ENCODE measurements at places on chromosomes 2 and 18.

DNA sequence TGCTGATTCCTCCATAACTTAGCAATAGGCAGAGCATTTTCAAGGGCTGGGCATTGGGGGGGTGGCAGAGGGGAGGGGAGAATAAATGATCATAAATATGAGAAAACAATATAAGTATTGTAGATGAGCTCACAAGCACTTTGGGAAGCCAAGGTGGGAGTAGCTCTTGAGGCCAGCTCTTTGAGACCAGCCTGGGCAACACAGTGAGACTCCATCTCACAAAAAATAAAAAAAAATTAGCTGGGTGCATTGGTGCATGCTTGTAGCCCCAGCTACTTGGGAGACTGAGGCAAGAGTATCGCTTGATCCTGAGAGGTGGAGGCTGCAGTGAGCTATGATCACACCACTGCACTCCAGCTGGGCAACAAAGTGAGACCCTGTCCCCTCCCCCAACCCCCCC lies 75.9 kb downstream of the MYCN start:
- no peak for DNase-seq

DNA sequence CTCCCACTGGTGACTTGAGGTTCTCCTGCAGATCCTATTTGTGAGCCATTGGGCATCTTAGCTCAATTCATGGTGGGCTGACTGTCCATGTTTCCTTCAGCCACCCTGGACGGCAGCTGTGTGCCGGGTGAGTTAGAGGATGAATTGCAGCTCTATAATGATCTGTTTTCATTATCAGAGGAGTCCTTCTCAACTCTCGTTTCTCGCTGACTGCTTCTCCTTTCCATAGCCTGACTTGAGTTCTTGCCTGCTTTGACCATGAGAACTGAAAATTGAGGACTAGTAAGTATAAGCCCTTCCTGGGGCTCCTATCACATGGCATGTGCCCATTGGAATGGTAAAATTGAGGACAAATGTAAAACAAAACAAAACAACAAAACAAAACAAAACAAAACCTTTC lies 121.8 kb downstream of the CDC42EP3 start:
- DNase-seq, result no peak

GRCh38 chr2:215314896-215315295 lies 3.0 kb downstream of the ATIC start:
- DNase-seq, result no peak

- DNase-seq, result no peak
Observed at GRCh38 chr2:37985333-37985732, 60.2 kb downstream of the RMDN2 start.

DNA sequence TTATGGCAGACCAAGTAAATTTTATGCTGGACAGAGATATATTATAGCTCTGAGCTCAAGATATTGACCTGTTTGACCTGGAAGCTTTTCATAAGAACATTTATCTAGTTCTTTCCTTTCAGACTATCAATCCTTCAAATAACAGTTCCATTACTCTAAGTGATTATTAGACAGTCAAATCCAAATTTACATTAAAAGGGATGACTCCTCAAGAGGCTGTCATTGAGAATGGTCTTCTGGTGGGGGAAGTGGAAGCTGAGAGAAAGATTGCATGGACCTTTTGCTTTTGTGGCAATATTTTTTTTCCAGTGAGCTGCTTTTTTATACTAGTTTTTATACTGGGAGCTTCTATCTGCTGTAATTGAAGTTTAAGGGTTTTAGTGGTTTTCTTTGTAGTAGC lies 14.9 kb upstream of the SERPINB12 start:
- no peak for DNase-seq

GRCh38 chr18:41449612-41450011 lies 505.4 kb upstream of the PIK3C3 start:
- DNase-seq, result no peak

- DNase-seq, result no peak
Observed at GRCh38 chr2:112321375-112322320, 46.3 kb downstream of the ZC3H6 start.

DNA sequence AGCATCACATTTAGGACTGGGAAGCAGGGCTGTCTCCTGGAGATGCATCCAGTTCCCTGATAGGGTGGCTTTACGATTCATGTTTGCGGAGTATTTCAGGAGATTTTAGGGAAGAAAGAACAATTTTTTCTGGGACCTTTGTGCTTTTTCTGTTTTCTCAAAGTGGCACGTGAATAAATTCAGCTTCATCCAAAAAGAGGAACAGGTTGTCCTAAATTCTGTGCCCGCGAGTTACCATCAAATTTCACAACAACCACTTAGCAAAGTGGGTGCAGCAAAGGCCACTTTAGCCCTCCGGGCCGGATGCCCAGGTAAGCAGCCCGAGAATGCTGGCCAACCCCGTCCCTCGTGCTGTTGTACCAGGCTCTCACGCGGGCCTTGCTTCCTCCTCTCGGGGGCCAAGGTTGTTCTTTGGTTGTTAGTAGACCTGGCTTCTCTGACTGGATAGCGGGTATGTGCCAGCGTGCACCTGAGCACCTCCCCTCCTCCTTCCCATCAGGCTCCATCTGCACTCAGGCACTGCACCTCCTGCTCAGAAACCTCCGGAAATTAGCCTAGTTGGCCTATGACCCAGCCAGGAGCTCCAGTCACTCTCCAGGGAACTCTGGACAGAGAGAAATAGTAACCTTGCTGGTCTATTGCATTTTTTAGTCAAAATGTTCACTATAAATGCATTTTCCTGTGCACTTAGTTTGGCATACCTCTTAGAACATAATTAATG lies 83.0 kb downstream of the CMPK2 start:
- DNase-seq, result no peak

DNA sequence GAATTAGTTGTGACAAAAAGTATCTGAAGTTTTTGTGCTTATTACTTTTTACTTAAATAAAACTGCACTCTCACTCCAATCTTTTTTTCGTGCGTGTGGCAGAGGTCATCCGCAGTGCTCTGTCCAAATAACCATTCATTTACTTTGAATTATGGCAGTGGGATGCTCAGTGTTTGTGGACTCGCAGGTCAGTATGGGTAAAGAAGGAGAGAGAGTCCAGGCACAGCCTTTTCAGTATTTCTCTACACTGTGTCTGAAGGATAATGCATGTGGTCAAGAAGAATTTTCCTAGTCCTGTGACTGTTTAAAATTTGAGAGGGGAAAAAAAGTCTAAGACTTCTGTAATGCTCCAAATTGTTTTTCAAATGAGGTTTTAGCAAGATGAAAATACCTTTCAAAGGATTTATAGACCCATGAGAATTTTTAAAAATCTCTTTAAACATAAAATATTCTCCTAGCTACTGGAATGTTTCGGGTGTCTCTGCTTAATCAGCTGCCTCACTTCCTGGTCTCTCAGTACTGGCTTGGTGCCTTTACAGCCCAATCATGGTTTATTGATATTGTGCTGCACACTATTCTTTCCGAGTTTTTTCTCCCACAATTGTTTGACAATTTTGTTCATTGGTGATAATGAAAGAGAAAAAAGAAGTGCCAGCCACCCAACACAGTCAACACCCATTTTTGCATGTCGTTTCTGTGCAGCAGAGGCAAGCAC lies 453.2 kb downstream of the PTPRM start:
- DNase-seq, result no peak

DNA sequence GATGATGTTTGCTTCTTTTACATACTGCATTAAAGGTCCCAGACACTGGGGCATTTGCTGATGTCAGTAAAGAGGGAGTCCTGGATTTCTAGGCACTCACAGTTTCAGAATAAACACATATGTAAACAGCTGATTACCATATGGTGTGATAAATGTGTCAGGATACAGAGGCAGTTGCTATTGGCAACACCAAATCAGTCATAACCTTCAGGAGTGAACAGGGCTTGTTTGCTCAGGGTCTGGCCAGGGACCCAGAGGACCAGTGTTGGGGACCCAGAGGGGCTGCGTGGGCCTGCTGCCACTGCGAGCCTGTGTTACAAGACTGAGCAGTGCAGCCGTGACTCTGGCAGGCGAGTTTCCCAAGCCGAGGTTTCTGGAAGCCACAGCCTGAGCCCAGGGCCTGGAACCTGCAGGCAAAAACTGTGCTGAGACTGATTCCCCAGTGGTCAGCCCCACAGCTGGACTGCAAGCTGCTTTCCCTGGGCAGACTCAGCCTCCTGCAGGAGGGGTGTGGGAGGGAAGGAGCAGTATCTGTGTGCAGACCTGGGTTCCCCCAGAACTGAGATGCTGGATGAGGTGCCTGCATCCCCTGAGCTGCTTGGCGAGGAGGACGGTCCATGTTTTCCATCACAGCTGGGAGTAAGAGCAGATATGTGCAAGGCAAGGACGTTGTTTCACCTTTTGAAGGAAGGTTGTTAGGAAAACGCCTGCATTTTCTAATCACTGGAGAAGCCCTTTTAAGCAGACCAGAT lies 23.6 kb downstream of the ASAP2 start:
- no peak for DNase-seq

DNA sequence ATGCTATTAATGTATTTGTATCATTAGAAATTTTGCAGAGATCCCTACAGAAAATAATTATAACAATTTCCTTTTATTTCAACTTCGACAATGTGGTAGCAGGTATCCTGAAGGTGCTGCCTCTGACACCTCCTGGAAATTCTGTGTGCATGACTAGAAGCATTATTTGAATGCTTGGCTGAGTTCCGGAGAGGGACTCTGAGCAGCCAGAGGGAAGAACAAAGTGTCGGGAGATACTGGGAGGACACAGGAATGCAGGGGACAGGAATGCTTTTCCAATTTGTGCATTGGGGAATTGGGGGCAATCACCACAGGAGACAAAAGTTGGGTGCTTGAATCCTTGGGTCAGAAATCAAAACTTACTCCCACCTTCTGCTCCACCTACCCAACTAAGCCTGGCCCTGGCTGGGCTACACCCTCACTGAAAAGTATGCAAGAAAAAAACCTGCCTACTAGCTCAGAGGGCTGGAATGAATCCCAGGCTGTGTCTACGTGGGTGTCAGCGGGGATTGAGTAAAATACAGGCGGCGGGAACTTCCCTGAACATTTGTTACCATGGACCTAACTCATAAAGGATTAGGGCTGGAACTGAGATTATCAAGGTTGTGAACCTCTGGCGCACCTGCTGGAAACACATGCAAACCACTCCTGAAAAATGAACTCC lies 299.3 kb downstream of the SOX11 start:
- DNase-seq, result no peak

DNA sequence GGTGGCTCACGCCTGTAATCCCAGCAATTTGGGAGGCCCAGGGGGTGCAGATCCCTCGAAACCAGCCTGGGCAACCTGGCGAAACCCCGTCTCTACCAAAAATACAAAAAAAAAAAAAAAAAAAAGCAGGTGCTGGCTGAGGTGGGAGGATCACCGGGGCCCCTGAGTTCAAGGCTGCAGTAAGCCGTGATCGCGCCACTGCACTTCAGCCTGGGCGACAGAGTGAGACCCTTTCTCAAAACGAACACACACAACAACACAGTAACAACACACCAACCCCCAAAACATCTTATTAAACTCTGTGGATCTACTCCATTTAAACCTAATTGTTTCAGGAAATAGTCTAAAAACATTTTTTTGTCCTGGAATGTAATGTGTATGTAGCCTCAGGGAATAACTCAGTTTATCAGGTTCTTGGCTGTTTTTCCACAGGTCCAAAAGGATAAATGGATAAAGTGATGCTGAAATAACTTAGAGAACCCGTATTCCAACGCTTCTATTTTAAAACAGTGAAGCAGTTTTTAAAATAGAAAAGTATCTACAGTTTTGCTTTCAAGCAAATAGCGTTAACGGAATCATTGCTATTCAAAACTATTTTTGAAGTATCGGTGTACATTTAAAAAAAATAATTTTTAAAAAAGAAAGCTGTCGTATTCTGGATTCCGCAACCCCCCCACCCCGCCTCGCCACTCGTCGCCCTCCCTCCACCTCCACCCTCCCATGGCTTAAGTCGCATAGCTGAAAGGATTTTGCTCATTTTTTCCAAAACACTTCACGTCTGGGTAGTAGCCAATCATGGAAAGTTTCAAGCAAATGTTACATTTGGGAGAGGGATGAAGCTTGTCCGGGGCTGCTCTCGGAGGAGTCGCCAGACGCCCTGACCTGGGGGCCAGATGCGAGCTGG lies 895 bp upstream of the GLS start:
- DNase-seq, result no peak

GRCh38 chr2:211237586-211238275 lies 681.3 kb downstream of the CPS1 start:
- no peak for DNase-seq

DNA sequence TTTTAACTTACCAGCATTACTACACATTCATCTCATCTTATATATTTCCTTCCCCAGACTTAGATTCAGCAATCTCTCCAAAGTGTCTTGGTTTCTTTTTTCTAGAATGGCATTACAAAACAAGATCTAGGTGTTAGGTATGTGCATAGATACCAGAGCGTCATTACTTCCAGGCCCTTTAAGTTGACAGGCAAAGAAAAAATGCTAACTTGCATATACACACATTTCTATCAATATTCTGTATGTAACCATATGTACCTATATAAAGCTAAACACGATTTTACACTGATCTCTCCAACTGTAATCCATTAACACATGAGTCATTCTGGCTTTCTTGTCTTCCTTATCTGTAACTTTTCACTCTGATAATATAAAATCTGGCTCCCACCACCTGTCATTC lies 503.8 kb upstream of the NRXN1 start:
- DNase-seq, result no peak

- DNase-seq, result no peak
Observed at GRCh38 chr2:241887806-241888522, 18.4 kb downstream of the RTP5 start.

Data from RPMI8226 (cell line).